ENCODE measurements at places on chromosomes 7 and 10. TPM values are rescaled to one million over a fixed set of nuclear protein-coding genes. Genes with fewer than 3 reads are reported as not detected.
A peak's percentile ranks its signal among the peaks of the same experiment; 100 is the strongest.

DNA sequence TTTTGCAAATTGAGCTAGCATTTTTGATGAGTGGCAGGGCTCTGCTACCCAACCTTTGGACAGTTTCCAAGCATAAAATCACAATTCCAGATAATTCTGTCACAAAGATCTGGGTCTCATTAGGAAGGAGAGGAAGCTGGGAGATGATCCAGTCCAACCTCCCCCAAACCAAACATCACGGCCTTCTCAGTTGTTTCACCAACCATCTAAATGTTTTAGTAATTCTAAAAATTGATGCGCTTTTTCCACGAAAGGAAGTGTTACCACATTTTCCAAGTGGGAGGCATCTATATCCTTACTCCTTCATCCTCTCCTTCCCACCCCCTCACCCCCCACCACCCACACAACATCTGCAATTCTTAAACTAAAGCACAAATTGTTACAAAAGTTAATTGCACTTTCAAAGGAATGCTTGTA lies 108.3 kb downstream of the EGFR start:
- DNase-seq, result no peak

- no peak for DNase-seq
These were observed 116.1 kb downstream of the ST7 start for GRCh38 chr7:117069379-117069778.

GRCh38 chr10:34704526-34705184 lies 110.4 kb downstream of the PARD3 start:
- no peak for DNase-seq

DNA sequence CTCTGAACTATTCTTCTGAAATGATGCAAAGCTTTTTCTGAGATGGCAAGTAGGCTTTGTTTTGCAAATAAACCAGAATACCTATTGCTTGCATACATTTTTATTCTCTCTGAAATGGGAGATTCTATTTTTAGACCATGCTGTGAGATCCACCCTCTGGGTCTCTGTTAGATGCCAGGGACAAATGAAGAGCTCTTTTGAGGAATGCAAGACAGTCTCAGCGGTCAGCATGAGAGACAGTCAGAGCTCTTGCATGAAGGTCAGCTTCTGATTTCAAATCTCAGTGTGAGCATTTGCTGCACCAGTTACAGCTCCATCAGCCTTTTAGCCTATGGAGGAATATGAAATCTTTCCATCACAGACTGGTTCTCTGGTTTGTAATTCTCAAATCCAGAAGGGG lies 429.9 kb upstream of the KLF6 start:
- DNase-seq, result no peak

DNA sequence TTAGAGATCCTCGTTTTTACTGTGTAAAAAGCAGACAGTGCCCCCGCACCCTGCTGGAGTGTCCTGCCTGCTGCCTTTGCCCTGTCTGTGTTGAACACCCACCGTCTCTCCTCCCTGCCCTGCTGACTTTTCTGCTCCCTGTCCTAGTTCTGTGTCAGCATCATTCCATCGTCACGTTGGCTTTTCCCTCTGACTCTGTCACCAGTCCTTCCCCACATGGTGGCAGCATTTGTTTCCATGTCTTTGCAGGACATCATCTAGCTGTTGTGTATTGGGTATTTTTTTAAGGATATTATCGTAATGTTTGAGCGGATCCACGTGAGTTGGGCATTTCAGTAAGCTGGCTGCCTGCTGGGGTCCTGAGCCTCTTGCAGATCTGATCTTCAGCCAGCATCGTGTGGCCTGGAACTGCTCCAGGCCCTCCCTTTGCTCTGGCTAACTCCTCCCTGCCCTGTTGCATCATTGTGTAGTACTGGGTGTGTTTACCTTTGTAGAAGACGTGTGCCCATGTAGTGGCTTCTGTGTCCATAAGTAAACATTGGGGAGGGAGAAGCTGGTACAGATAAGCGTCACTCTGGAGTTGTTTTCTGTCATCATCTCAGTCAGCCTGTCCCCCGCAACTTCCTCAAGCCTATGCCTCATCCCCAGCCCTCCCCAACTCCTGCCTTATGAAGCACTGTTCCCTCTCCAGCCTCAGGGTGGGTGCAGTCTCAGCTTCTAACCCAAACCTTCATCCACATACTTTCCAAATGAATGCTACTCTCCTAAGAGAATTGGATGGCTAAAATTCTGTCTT lies 44.3 kb downstream of the TRRAP start:
- DNase-seq, result no peak

- no peak for DNase-seq
These were observed 633.4 kb upstream of the MGMT start for GRCh38 chr10:128833671-128834070.

DNA sequence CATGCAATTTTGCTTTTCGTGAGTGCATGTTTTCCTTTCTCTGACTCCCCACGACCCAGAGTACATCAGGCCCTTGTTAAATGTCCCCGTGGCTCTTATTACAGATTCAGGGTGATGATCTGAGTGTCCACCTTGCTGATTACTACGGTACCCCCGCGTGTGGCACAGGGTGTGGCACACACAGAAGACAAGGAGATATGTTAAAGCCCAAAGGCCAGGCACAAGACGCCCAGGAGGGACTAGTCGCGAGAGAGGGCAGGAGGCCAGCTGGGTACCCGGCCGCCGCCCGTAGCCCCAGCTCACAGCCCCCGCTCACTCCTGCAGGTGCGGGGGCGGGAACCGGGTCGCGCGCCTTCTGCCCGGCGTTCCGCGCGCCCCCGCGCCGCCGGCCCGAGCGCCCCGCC lies 281 bp upstream of the EXOC6 start:
- no peak for DNase-seq

DNA sequence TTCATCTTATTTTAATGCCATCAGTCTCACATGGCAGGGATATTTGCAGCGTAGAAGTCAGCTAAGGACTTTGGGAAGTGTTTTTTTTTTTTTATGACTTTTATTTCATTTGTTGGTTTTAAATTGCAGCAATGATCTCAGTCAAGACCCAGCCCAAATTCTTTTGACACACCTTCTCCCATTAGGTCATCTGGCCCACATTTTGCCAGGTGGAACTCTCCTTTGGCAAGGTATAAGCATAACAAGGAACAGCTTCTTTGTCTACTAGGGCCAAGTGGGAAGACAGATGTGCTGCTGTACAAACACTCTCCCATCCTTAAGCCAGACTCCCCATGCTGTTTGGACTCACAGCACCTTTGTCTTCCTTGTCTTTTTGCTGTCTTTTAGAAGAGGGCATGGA lies 41.8 kb downstream of the PLEKHA8 start:
- DNase-seq, result no peak

DNA sequence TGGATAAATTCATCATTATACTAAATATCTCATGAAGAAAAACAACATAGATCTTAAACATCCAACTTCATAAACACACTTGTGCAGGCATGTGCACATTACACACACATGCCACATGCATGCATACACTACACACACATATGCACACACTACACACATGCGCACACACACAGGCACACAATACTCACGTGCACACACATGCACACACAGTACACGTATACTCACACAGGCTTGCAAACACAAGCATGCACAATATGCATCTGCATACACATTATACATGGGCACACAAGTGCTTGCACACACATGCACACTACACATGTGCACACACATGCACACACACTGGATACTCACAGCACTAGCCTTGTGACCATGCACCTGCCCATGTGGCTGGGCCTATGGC lies 105.2 kb downstream of the ADARB2 start:
- no peak for DNase-seq

GRCh38 chr10:133158756-133159610 lies 1.0 kb upstream of the KNDC1 start:
- peak; percentile 14 for DNase-seq

DNA sequence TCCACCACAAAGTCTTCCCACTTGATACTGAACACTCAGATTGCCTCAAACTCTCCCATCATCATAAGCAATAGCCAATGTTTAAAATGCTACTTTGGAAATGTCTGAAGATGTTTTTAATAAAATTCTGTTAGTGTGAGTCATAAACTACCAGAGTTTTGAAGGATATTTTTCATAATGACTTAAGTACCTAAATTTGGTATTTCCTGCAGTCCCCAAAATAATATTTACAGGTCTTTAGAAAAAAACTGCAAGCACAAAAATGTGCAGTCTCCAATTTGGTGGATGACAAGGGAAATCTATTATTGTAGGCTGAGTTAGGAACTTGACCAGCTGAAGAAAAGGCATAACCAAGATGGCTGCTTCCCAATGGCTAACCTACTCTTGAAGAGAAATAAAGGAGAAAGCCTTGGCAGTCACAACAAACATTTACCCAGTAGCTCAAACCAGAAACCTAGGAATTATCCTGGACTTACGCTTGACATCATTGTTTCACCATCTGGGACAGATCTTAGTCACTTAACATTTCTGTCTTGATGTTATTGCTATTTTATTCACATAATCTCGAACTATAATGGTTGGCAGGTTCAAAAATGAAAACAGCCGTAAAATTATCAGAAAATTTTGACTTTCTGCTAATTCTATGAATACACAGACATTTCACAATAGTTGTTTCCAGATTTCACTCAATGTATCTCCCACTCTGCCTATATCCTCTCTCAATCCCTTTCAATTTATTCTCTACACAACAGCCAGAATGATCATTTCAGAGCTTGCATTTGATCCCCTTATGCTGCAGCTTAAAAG lies 111.2 kb upstream of the STEAP1B start:
- DNase-seq, result no peak

DNA sequence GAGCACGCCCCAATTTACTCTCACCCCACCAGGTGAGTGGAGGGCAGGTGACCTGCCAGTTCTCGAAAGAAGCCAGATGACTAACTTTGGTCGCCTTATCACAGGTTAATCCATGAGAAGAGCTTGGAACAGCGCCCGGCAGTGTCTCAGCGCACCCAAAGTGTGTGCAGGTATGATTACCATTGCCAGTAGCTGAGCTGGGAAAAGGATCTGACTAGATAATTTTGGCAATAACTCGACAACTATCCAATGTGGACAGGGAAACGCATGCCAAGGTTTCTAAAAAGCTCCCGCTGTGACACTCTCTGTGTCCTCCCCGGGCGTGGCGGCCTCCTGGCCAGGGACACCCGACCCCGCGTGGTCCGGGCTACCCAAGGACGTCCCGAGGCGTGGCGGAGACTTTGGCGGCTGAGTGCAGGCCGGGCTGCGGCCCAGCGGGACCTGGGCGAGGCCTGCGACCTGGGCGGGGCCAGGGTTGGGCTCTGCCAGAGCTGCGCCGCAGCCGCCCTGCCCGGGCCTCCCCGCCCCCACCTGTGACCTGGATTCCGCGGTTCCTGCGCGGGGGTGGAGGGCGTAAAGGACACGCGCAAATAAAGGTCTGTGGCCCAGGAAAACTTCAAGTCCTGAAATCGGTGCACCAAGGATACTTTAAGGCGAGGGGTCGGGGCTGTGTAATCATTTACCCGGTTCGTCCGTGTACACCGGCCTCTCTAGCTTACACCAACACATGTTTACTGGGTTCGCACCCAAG lies 13.7 kb upstream of the WAPL start:
- peak; percentile 54 for DNase-seq

DNA sequence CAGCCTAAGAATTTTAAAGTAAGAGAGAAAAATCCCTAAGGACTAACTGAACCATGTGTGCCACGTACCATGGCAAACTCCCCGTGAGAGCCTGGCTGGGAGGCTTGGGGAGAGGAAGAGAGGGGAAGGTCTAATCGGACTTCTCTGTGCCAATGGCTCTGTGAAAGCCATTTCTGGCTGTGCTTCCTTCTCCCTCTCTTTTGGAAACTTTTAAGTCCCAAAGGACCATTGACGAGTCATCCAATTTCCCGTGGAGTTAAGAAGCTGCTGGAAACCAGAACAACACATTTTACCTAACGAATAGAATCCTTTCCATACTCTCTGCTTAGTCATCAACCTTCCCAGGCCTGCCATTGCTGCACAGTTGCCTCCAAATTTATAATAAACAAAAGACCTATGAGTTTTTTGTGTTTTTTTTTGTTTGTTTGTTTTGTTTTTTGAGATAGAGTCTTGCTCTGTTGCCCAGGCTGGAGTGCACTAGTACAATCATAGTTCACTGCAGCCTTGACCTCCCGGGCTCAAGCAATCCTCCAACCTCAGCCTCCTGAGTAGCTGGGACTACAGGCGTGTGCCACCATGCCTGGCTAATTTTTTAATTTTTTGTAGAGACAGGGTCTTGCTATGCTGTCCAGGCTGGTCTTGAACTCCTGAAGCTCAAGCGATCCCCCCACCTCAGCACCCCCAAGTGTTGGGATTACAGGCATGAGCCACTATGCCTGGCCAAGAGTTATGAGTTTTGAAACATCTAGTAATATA lies 13.2 kb downstream of the LAMB1 start:
- DNase-seq, result no peak

GRCh38 chr10:76195654-76196390 lies 764.4 kb downstream of the LRMDA start:
- DNase-seq, result no peak

DNA sequence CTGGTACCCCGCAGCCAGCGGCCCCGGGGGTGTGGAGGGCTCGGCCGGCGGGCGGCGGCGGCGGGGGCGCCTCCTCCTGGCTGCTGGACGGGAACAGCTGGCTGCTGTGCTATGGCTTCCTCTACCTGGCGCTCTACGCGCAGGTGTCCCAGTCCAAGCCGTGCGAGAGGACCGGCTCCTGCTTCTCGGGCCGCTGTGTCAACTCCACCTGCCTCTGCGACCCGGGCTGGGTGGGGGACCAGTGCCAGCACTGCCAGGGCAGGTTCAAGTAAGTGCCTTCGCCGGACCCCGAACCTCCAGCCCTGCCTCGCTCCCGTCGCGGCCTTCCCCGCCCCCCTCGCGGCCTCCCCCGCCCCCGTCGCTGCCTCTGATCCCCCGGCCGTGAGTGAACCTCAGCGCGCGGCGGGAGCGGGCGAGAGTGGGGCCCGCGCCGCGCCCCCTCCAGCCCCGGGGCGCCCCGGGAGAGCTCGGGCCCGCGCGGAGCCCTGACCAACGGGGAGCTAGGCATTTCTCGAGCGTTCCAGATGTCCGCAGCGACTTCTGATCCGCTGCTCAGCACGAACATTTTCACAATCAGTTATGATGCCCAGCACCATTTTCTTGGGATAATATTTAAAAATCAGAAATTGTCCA lies 727 bp downstream of the ATRNL1 start:
- no peak for DNase-seq

GRCh38 chr7:5429253-5429856 lies 5.7 kb upstream of the TNRC18 start:
- no peak for DNase-seq

GRCh38 chr10:51658000-51658399 lies 41.4 kb downstream of the CSTF2T start:
- no peak for DNase-seq

GRCh38 chr7:29835718-29836117 lies 29.4 kb downstream of the WIPF3 start:
- DNase-seq, result no peak

The PAPSS2 gene
- not detected for total RNA-seq

The PAOX gene
- 1.9 TPM for total RNA-seq

The RALA gene
- total RNA-seq, result 24.5 TPM

The SFMBT2 gene
- 42.0 TPM for total RNA-seq

The HGF gene
- total RNA-seq, result not detected

The POLR2J3 gene
- total RNA-seq, result 82.5 TPM

The ATG9B gene
- total RNA-seq, result 16.8 TPM

The CHN2 gene
- 3.5 TPM for total RNA-seq

The CLRN3 gene
- total RNA-seq, result not detected

The SPDYE11 gene
- not detected for total RNA-seq

The MARCHF5 gene
- total RNA-seq, result 33.5 TPM

The NODAL gene
- total RNA-seq, result not detected

The ITGA8 gene
- total RNA-seq, result not detected
